Foreskin fibroblast (primary cell): ENCODE measurements at places on chromosomes 7 and 10.

DNA sequence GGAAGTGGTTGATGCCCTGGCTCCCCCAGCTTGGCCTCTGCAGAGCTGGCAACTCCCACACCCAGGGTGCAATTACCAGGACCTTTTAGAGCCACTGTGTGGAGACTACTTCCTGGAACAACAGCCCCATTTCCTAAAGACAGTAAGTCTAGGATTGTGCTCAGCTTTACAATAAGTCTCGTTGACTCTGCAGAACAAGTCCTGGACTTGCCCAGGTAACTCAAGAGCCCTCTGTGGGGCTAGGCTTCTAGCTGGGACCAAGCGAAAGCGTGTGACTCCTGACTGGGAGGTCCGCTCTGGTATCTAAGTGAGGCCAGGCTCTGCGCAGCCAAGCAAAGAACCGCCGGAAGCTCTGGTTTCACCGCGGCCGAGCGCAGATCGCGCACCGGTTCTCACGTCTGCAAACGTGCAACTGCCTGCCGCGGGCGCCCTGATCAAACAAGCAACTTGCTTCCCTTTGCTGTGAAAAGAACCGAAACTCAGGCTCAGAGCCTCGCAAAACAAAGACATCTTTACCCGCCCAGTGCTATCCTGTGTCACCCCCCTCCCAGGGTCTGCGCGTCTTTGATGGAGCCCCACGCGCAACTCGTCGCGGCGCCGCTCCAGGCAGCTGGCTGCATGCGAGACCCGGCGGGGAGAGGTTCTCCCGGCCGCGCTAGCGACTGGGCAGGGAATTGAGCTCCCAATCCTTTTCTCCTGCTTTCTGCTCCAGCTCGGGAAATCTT is 4.4 kb upstream of the PDLIM1 start:
- peak; percentile 26 for DNase-seq

DNA sequence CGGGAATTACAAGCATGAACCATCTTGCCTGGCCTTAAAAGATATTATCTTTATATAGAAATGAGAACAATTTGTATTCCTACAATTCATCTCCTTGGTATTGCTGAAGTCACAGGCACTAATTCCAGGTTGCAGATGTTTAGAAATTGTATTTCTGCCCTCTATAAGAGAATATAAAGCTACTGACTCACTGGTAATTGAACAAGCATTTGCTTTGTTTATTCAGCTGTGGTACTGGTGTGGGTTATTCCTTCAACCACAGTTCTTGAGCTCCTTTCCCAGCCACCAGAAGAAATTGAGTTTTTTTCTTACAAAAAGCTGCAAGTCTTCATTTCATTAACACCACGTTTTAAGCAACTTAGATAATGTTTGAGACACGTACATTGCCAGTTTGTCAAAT is 29.0 kb upstream of the MPP7 start:
- peak; percentile 82 for DNase-seq

GRCh38 chr7:33950047-33950714 is 44.8 kb downstream of the BMPER start:
- DNase-seq, result no peak

GRCh38 chr10:125734148-125734547 is 14.6 kb downstream of the EDRF1 start:
- no peak for DNase-seq

DNA sequence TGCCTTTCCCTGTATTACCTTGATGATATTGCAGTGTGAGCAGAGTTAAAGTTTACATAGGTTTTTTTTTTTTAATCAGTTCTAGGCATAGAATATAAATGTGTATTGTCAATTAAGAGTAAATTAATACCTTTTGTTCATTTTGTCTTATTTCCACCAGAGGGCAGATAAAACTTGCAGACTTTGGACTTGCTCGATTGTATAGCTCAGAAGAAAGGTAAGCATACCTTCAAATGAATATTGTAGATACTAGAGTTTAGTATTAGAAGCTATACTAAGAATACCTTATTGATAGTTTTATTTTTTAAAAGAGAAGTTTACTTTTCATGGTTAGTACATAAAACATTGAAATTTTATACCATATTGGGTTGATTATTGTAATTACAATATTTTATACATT is 86.8 kb downstream of the MPLKIP start:
- DNase-seq, result no peak

DNA sequence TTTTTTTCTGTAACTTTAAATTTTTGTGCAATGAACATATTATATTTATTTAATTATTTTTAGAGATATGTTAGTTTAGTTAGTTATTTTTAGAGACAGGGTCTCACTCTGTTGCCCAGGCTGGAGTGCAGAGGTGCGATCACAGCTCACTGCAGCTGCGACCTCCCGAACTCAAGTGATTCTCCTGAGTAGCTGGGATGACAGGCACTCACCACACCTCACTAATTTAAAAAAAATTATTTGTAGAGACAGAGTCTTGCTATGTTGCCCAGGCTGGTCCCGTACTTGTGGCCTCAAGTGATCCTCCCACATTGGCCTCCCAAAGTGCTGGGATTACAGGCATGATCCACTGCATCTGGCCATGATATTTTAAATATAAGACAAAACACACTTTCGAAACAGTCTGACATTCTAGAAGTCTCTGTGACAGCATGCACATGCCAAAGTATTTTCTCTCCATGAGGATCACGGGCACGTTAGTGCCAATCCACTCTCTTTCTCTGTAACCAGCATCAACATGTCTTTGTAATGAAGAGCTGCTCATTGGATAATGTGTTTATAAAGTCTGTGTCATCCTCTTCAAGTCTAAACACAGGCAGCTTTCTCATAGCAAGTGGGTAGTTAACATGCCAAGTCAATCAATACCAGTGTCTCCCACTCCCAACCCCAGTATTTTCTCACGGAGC is 137.4 kb downstream of the GLI3 start:
- no peak for DNase-seq

- no peak for DNase-seq
Measured at GRCh38 chr10:113162960-113163359, 212.9 kb downstream of the TCF7L2 start.

- peak; percentile 36 for DNase-seq
Measured at GRCh38 chr7:46990761-46991160, 591.1 kb downstream of the TNS3 start.

- DNase-seq, result peak; percentile 6
Measured at GRCh38 chr7:77933394-77933793, 134.8 kb downstream of the PHTF2 start.

DNA sequence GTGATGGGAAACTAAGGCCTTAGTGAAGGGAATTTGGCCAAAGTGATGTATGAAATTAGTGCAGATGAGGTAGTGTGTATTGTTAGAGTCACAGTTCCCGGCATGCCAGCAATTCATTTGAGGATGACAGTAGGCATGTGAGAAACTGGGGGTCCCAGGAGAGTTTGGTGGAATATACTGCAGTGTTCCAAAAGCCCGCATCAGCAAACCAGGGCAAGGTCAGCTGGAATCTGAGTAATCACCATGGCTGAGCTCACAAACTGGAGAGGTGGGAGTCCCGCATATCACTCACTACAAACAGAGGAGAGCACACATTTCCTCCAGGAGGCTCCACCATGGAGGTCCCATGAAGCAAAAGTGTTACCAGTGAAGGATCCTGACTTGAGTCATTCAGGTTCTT is 740.7 kb downstream of the TNS3 start:
- DNase-seq, result no peak

DNA sequence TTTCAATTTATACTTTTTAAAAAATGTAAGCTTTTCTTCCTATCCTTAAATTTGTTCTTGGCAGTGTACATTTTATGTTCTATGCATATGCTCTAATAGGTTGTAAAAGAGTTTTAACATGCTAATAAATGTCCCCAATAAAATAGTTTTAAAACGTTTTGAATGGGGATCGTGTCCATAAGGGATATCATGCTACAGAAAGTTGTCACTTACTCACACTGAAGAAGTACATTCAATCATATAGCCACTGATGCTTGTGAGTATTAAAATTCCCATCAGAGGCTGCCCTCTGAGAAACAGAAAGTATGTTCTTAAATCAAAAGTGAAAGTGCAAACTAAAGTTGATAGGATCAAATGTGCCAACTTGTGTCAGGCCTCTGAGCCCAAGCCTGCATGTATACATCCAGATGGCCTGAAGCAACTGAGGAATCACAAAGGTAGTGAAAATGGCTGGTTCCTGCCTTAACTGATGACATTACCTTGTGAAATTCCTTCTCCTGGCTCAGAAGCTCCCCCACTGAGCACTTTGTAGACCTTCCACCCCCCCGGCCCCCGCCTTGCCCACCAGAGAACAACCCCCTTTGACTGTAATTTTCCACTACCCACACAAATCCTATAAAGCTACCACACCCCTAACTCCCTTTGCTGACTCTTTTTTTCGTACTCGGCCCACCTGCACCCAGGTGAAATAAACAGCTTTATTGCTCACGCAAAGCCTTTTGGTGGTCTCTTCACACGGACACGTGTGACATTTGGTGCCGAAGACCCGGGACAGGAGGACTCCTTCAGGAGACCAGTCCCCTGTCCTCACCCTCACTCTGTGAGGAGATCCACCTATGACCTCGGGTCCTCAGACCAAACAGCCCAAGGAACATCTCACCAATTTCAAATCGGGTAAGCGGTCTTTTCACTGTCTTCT is 877 bp upstream of the NOD1 start:
- peak; percentile 45 for DNase-seq

DNA sequence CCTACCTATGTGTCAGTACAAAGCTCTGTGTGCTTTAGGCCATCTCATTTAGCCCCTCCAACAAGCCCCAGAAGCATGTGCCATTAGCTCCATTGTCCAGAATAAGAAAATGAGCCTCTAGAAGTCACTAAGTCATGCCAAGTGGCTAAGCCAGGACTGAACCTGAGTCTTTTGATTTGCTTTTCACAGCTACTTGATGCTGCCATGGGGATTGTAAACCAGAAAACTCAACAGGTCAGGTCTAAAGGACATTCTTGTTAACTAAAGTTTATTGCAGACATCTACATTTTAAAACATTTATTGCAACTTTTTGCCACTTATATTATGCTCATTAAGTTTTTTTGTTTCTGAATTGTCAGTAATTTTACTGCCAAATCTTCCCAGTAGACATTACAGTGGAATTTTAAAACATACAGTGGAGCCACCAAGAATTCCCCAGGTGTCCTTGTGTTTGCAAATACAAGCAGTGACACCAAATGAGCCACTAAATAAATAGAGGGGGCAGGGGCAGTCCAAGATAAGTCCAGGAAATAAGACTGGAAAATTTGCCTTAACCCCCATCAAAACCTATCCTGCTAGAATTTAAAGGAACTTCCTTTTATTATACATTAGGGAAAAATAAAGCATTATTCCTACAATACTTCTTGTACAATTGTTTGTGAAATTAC is 115.9 kb downstream of the RAPGEF5 start:
- no peak for DNase-seq

DNA sequence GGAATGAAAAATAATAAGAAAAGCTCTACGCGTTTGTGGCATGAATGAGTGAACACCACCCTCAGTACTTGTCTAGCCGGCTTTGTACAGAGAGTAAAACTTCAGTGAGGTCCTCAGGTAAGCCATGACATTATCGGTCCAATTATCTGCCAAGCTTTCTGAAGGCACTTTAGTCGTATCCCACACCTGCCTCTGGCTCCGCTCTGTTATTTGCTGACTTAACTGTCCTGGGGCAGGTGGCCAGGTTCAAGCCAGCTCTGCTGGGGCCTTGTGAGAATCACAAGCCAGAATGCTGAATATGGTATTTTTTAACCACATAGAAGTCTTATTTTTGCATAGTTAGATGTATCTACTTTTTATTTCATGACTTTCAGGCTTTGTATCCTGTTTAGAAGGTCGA is 66.0 kb upstream of the FHIP2A start:
- DNase-seq, result no peak

- DNase-seq, result peak; percentile 86
Measured at GRCh38 chr7:24922099-24922773, 57.7 kb downstream of the OSBPL3 start.

- no peak for DNase-seq
Measured at GRCh38 chr7:123746931-123747488, 1.8 kb downstream of the WASL start.

GRCh38 chr10:133221331-133221730 is 8.7 kb upstream of the UTF1 start:
- DNase-seq, result no peak

- DNase-seq, result no peak
Measured at GRCh38 chr10:46248651-46249146, 38.1 kb upstream of the ANTXRL start.

DNA sequence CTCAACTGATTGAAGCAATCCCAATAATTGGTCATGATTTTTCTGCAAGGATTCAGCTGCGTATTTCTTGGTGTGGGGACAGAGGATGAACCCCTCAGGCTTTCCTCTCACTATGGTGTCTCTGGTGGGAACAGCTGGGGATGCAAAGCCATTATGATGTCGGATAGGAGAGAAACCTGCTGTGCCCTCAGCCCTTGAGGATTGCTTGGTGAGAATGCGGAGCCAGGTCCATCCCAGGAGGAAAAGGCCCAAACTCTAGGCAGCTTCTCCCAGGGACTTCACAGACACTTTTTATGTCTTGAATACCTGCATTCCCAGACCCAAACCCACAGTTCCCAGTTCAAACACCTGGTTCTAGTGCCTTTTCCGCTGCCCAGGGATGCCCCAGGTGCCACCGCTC is 302.0 kb downstream of the WDR37 start:
- no peak for DNase-seq

GRCh38 chr10:30455816-30456215 is 21.8 kb downstream of the MAP3K8 start:
- no peak for DNase-seq

DNA sequence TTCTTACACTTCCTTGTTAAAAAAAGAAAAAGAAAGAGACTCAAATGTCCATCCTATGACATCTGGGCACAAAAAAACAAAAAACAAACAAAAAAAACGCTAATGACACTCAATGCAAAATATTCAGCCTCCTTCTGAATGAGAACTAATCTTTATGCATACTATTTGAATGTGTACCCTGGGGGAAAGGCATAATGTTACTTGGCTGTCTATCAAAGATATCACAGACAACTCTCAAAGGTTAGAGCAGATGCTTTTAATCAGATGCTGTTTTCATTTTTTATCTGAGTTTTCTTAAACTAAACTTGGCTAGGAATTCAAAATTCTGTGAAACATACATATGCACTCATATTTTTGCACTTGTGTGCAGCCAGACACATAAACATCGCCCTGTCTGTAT is 745.8 kb downstream of the CNTNAP2 start:
- DNase-seq, result no peak

DNA sequence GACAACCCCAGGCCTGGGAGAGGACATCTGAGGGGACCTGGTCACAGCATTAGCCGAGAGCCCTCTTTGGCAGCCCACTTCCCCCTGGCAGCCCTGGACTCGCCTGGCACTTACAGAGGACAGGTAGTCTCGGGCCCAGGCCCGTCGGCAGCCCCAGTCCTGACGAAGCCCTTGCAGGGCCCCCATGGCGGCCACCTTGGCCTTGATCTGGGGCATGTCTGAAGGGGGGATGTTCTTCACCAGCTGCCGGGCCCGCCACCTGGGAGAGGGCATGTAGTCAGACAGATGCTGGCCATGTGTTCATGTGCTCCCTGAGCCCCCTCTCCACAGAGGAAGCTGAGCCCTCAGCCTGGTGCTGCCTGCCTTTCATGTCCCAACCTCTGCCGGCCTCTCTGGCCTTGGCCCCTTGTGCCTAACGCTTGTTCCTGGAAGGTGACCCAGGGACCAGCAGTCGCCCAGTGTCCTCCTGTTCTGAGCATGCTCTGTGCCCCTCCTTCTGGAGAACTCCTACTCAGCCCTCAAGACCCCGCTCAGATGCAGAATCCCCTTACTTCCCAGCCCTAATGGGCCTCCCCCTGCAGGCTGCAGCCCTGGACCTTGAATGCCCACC is 13.9 kb downstream of the MYO1G start:
- DNase-seq, result no peak
